ENCODE measurements at places on chromosomes 5 and 9. TPM values are rescaled to one million over a fixed set of nuclear protein-coding genes. Genes with fewer than 3 reads are reported as not detected.

Gene DRD1
- total RNA-seq = 0.23 TPM

Gene PCDHB15
- total RNA-seq = 1.6 TPM

Gene IL3
- not detected for total RNA-seq

DNA sequence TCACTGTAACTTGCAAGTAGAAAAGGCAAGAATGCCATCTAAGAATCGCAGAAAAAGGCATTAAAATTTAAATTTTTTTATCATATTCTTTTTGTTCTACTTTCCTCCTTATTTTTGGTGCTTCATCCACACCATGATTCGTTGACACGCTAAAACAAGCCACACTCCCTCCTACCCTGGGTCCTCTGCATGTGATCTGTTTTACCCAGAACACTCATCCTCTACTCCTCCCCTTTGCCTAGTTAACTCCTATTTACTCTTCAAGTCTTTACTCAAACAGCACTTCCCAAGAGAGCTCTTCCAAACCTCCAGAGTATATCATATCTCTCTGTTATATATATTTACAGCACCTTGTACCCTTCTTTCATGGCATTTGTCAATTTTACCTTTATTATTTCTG lies 61.4 kb upstream of the SRP19 start:
- no peak for DNase-seq

- no peak for DNase-seq
Measured at GRCh38 chr9:127915325-127915752, 1.5 kb downstream of the ST6GALNAC4 start.

DNA sequence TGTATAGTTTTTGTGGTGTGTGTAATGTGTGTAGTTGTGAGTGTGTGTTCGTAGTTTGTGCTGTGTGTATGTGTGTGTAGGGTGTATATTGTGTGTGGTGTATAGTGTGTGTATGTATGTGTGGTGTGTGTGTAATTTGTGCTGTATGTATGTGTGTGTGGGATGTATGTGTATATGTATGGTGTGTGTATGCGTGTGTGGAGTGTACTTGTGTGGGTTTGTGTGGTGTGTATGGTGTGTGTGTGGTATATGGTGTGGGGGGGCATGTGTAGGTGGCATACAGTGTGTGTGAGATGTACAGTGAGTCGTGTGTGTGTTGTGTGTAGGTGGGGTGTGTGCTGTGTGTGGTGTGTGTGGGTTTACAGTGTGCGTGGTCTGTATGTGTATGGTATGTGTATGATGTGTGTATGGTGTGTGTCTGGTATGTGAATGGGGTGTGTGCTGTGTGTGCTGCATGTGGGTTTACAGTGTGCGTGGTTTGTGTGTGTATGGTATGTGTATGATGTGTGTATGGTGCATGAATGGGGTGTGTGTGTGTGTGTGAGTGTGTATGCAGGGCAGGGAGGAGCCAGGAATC lies 125.2 kb downstream of the GADD45G start:
- no peak for DNase-seq

- DNase-seq = no peak
Measured at GRCh38 chr5:119876522-119876921, 247.2 kb downstream of the FAM170A start.

- DNase-seq = no peak
Measured at GRCh38 chr9:136510561-136510960, 27.7 kb upstream of the SEC16A start.

DNA sequence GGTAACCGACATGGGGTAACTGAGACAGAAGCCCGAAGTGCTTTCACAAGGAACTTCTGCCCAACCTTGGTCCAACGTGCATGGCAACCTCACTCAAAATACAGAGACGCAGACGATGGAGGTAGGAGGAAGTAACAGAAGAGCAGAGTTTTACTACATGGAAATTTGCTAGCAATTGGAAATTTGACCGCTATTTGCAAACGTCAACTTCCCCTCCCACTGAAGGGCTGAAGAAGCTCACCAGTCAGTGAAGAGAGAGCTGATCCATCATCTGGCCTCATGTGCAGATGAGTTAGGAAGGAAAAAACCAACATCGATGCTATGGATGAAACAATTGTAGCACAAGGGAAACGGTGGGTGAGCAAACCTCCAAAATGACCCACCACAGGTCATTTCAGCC lies 196.7 kb downstream of the RGS3 start:
- no peak for DNase-seq

DNA sequence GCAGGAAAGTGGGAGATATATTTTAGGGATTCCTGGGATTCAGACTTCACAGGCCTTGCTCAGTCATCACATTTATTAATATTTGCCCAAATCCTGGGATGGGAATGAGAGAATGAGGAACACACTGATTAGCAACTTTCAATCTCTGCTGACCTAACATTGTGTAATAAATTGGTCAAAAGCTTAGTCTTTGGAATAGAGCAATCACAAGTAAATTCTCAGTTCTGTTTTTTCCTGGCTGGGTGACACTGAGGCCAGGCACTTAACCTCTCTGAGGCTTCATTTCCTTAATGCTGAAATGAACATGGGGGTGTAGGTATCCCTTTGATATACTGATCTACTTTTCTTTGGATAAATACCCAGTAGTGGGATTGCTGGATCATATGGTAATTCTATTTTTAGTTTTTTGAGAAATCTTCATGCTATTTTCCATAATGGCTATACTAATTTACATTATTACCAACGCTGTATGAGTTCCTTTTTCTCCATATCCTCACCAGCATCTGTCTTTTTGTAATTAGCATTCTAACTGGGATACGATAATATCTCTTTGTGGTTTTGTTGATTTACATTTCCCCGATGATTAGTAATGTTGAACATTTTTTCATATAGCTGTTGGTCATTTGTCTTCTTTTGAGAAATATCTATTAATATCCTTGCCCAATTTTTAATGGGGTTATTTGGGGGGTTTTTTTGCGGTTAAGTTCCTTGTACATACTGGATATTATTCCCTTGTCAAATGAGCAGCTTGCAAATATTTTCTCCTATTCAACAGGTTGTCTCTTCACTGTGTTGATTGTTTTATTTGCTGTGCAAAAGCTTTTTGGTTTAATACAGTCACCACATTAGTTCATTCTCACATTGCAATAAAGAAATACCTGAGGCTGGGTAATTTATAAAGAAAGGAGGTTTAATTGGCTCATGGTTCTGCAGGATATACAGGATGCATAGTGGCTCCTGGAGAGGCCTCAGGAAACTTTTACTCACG lies 36.8 kb upstream of the NIPBL start:
- no peak for DNase-seq
